ENCODE measurements at places on chromosomes 7 and 10.
A peak's percentile ranks its signal among the peaks of the same experiment; 100 is the strongest.

DNA sequence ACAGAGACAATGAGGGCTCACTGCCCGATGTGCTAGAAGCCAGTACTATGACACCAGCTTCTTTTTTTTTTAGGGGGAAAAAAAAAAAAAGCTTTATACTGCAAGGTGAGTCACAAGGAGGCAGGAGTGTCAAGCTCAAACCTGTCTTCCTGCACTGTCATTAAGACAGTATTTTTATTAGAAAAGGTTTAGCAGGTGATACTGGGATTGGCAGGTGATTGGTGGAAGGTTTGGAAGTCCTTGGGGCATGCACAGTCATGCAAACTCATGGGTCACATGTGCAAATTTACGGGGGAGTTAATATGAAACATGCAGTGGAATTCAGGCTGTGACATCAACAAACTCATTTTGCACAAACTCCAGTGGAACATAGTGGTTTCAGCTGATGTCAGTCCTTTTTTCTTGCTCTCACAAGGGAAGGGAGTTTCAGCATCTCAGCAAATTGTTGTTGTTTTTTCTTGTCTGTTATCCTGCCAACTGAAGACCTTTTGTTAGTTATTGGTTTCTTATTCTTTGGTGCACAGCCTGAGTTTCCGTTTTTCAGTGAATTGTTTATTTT, 530.6 kb downstream of the ANKRD7 start:
- no peak for DNase-seq

- peak; percentile 48 for DNase-seq
Observed at GRCh38 chr10:119165171-119166117, at the start of gene SFXN4. TSS of gene SFXN4 (minus strand) at chr10:119165714. CDS start at chr10:119165647, 67 bp downstream.

- no peak for DNase-seq
Observed at GRCh38 chr7:34090816-34091215, 185.5 kb downstream of the BMPER start.

DNA sequence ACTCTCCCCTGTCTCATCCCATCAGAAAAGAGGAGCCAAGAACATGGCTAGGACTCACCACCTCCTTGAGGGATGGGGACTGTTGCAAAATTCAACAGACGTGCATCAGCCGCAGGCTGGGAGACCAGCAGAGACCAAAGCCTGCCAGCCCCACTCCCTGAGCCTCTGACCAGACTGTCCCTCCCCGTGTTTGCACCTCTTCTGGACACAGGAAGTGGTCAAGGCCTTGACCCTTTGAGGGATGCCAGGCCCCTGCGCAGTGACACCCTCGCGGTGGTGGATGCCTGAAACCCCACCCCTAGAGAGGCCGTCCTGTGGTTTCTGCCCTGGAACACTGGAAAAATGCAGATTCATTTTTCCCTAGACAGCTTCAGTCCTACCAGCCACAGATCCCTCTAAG, 128.4 kb upstream of the TCF7L2 start:
- DNase-seq, result no peak

- no peak for DNase-seq
Observed at GRCh38 chr7:44058759-44059218, 6.6 kb downstream of the PGAM2 start.

Measured in left renal cortex interstitium (tissue), 4 donors.